ENCODE measurements at places on chromosomes 1 and 21. TPM values are rescaled to one million over a fixed set of nuclear protein-coding genes. Genes with fewer than 3 reads are reported as not detected.

GRCh38 chr1:3249631-3250501 is 180.9 kb downstream of the PRDM16 start:
- no peak for DNase-seq

GRCh38 chr1:8004803-8005573 is 21.1 kb downstream of the ERRFI1 start:
- peak; percentile 99 for DNase-seq

GRCh38 chr1:231642618-231643017 is 16.0 kb downstream of the DISC1 start:
- no peak for DNase-seq

DNA sequence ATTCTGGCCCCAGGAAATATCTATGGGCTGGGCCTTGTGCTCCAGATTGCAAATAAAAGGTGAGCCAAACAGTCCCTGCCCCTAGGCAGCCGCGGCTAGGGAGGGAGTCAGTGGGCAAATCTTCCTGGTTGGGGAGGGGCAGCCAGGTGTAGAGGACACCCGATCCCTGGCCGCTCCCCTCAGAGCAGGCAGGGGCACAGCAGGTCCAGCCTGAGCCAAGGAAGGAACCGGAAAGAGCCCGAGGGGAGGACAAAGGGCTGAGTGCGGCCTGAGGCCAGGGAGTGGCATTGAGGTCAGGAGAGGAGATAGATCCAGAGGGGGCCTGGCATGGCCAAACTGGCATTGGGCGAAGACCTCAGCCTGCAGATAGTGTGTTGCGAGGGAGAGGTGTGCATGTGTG is 36.6 kb upstream of the ARF1 start:
- DNase-seq, result peak; percentile 40

Gene LHX4
- under 0.01 TPM for total RNA-seq

- DNase-seq, result peak; percentile 50
Observed at GRCh38 chr1:152768847-152769533, 6.0 kb upstream of the LCE1F start.

Gene FCN3
- total RNA-seq, result 0.26 TPM

GRCh38 chr1:21447311-21447710 is 7.4 kb downstream of the NBPF3 start:
- DNase-seq, result no peak

DNA sequence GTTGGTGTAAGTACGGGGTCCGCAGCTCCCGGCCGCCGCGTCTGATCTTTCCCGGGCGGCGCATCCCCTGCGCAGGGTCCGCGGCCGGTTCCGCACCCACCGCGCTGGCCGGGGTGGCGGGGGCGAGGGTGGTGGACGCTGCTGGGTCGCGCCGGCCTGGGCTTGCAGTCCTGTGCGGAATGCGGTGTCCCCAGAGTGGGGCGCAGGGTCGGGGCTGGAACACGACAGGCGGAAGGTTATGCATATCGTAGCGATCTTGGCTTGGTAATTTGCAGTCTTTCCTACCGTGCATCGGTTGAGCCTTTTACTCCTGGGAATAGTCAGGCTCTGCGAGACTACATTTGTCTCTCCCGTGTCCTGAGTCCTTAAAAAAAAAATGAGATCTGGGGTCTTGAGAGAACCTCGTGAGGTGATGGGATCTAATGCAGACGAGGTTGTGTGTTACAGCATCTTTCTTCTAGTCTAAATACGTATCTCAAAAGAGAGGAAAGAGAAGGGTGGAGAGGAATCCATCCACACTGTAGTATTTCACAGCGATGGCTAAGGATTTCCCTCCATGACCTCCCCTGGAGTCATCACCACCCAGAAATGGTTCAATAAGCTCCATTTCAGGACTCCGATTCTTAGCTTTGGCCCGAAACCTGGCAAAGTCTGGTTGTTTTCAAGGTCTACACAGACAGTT is 572 bp downstream of the ATP1B1 start:
- no peak for DNase-seq

DNA sequence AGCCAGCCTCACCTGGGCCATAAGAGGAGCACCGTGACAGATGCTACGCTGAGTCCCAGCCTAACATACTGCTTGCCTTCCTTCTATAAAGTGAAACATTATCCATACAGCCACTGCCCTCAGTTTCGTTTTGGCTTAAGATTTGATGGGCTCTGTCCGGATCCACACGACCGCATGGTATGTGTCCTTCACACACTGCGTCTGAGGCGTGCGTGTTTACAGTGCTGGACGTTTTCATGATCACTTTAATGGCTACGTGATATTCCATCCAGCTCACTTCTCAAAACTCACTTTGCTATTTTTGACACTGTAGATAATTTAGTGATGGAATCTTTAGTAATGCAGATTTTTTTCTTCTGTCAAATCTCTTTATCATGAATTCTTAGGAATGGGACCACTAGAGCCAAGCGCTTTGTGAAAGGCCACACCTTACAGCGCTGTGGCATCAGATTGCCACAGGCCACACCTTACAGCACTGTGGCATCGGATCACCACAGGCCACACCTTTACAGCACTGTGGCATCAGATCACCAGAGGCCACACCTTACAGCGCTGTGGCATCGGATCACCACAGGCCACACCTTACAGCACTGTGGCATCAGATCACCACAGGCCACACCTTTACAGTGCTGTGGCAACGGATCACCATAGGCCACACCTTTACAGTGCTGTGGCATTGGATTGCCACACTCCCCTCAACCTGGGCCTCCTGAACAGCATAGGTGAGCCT is 47.1 kb downstream of the PRDM15 start:
- DNase-seq, result no peak

- no peak for DNase-seq
Observed at GRCh38 chr1:110425612-110426152, 18.2 kb upstream of the LAMTOR5 start.

Gene DR1
- total RNA-seq, result 64.8 TPM

Gene CELA2A
- total RNA-seq, result not detected

DNA sequence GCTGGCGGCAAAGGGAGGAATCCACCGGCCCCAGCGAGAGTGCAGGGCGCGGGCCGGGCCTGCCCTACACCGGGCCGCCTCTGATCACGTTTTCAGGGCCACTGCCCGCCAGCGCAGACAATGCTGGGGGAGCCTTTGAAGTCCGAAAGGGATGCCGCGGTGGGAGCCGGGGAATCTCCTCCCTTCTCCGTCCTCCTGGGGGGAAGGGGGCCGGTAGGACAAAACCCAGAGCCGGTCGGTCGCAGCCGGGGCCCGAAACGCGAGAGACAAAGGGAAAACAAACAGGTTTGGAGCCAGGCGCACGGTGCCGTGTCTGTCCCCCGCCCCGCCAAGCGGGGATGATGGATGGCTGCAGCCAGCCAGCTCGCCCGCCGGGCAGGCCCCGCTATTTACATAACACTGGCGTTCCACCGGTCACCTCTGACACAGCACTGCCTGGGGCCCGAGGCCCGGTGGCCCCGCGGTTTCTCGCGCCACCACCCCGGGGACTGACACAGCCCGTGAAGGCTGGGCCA is 92.0 kb downstream of the CASZ1 start:
- DNase-seq, result no peak

Gene OR2W3
- not detected for total RNA-seq

Gene CLCNKB
- total RNA-seq, result under 0.01 TPM

DNA sequence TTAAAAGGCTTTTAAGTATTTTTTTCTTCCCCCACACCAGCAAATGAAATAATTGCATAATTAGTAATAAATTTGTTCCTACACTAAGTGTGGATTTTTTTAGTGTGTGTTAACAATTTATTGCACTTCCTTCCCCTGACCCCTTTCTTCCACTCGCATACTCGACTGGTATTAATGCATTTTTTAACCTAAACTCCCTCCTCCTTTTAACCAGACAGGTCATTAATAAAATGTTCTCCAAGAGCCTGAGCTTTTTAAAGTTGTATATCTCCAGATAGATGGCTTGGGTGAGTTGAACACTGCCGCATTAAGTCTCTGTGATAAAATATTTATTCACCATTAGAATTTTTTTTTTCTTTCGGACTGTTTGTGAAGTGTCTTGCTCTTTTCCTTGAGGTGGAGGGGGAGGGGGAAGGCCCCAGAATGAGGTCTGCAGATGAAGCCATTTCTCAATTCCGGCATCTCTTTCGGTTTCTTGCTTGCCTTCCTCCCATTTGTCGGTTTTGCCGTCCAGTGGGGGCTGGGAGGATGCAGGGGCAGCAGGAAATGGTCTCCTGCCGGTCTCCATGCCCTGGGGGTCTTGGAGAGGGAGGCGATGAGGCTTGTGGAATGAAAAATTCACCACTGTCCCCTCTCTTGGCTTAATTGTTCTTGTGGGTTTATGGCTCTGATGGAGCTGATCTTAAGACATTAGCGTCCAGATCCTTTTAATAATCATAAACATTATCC is 64.1 kb upstream of the ACTL8 start:
- DNase-seq, result no peak

Gene RGS7
- total RNA-seq, result not detected

Gene ACTN2
- total RNA-seq, result 0.79 TPM

GRCh38 chr21:34280389-34280795 is 83.4 kb upstream of the KCNE2 start:
- DNase-seq, result peak; percentile 3

All from bronchial epithelial cell (primary cell).